GM12891 (cell line): ENCODE measurements at places on chromosomes 5 and 9.

- DNase-seq: no peak
Observed at GRCh38 chr9:35661756-35662350, 3.1 kb downstream of the ARHGEF39 start.

DNA sequence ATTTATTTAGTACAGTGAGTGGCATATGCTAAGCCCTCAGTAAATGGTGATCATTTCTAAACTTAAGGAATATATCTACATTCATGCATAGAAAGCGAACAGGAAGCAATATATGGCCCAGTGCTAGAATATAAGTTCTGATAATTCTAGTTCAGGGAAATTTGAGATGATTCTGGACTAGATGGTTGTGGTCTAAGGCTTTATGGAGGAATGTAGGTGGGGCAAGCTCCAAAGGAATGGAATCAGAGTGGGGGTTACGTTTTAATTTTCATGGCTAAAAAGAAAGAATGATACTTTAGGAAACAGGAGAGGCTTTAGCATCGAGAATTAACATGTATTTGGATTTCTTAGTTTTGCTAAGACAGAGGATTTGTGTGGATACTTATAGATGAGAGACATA lies 56.1 kb downstream of the MTREX start:
- no peak for DNase-seq

DNA sequence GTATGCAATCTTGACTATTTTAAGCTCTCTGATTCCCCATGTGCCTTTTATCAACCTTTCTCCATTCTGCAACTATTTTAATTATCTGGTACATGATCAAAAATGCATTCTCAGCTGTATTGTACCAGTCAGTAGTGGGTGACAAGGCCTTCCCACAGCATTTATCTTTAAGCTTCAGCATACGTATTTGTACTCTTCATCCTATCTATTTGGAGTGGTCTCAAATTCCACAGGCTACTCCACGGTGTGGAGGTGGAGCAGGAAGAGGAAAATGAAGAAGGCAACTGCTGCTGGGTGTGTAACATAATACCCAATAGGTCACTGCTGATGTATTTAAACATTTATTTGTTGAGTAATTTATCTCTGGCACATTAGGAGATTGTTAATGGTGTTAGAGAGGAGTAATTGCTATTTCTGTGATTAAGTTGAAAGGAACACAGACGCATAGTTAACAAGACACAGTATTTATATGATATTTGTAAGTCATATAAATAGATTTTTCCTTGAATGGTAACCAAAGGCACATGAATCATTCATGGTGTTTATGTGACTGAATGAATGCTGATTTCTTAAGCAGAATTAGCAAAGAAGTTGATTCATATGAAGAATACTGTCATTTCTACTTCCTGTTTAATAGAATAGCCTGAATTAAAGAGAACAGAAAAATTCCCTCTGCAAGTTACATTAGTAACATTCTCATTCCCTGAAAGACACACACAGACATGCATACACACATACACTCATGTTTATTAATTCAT lies 153.8 kb upstream of the NR3C1 start:
- DNase-seq: no peak

DNA sequence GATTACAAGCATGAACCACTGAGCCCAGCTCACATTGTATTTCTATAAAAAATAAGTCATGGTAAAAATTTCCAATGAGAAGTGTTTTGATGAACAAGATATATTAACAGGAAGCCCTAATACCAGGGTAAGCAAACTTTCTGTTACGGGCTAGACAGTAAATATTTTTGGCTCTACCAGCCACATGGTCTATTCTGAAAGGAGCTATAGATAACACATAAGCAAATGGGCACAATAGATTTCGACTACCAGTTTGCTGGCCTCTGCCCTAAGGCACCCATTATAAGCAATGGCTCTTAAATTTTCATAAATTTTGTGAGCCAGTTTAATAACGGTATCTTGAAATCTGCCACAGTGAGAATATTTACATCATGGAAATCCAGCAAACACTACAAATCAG lies 8.1 kb downstream of the UBQLN1 start:
- DNase-seq: no peak

GRCh38 chr9:107960916-107961315 lies 471.3 kb upstream of the KLF4 start:
- DNase-seq: no peak

DNA sequence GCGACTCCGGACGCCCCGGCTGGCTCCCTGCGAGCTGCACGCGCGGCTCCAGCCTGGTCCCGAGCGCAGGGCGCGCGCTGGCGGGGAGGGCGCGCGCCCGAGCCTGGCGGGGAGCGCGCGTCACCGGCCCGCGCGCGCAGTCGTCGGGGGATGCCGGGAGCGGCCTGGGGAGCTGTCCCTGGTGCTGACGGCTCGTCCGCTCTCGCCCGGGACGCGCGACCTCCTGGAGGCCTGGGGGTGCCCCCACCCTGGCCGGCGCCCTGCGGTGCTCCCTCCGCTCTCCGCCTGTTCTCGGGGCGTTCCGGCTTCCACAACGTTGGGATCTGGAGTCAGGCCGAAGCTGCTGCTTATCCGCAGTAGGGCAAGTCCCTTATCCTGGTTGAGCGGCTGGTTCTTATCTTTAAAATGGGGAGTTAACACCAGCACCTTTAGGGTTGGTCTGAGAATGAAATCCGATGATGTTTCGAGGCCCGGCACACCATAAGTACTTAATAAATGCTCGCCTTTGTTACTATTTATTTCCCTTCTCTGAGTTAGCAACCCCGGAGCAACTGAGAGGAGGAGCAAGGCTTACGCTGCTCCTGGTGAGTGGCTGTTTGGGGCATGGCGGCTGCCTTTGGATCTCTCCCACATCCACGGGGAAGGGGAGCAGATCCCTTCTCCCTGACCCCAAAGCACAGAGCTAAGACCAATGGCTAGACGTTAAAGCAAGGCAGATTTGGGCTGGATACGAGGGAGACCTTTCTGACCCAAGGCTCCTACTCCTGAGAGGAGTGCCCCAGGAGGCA lies at the start of gene FAM163B:
Gene FAM163B, minus strand, starts transcription at position 79 of the 788 bp plus-strand sequence. CDS start 29,166 bp downstream, outside the sequence.
- no peak for DNase-seq

DNA sequence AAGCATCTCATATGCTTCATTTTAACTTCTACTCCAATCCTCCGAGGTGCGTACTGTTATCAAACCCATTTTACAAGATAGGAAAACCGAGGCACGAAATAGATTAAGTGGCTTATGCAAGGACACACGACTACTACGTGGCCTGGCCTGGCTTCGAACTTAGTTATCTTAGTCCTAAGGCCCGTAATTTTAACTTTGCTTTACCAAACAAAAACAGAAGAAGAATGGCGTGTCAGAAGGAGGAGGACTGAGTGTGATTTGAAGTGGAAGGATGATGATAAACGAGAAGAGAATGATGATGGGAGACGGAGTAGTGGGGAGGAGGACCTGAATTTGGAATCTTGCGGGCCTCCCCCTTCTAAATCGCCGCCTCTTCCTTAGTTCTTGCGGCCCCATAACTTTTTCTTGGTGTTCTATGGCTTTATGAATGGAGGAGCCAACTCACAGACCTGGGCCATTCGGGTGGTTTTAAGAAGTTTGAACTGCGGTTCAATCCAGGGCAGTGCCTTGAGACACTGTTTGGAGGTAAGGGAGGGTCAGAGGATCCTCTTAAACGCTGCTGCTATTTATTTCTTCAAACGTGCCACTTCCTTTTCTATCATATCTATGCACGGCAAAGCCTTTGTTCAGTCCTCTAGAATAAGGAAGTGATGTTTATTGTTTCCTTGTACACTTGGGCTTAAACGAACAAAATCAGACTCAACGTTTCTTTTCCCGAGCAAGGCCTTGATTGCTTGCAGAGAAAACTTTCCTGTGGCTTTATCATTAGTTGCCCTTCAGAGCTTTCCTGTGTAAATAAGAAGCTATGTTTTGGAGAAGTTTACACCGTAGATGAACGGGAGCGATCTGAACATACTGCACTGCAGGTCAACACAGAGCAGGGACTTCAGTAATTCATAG lies 795 bp downstream of the CNOT8 start:
- DNase-seq: no peak
